Activated CD4-positive, alpha-beta memory T cell treated with anti-CD3 and anti-CD28 coated beads, Interleukin-2, amount 10 ng/mL, durations not matched to agents 7 days and 5 days (primary cell): ENCODE measurements at places on chromosomes 13 and 19.

GRCh38 chr13:72384879-72385278 is 342.6 kb downstream of the MZT1 start:
- no peak for DNase-seq

DNA sequence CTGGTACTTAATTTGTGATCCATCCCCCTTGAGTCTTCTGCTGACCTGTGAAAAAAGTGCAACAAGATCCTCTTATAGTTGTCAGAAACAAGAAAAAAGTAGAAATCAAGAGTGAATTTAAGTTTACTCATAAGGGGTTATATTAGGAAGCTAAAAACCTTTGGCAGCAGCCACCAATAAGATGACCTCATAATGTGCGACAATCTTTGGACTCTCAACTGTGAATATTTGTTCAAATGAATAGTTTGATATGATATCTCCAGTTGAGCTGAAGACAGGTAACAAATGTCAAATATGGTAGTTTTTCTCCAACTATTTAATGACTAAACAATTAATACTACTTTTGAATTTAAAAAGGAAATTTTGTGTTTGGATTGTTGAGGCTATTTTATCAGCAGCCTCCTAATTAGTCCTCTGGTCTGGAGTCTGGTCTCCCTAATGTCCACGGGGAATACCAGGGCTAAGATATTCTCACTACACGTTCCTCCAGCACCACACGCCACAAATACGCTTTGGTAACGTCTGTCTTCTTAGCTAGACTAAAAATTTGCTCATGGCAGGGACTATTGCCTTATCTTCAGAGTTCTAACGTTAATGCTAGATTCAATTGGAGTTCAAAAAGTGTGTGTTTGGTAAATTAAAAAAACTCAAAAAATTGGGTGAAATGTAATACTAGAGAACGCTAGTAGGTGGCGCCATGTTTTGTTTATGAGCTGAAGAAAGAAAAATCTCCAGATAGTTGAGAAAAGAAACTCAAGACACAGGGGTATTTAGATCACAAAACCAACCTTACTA is 51.0 kb upstream of the PDX1 start:
- DNase-seq: no peak

DNA sequence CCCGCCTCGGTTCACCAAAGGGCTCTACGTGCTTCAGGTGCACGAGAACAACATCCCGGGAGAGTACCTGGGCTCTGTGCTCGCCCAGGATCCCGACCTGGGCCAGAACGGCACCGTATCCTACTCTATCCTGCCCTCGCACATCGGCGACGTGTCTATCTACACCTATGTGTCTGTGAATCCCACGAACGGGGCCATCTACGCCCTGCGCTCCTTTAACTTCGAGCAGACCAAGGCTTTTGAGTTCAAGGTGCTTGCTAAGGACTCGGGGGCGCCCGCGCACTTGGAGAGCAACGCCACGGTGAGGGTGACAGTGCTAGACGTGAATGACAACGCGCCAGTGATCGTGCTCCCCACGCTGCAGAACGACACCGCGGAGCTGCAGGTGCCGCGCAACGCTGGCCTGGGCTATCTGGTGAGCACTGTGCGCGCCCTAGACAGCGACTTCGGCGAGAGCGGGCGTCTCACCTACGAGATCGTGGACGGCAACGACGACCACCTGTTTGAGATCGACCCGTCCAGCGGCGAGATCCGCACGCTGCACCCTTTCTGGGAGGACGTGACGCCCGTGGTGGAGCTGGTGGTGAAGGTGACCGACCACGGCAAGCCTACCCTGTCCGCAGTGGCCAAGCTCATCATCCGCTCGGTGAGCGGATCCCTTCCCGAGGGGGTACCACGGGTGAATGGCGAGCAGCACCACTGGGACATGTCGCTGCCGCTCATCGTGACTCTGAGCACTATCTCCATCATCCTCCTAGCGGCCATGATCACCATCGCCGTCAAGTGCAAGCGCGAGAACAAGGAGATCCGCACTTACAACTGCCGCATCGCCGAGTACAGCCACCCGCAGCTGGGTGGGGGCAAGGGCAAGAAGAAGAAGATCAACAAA is 2.6 kb downstream of the PCDH17 start:
- DNase-seq: no peak

- no peak for DNase-seq
Observed at GRCh38 chr13:34383728-34384127, 558.3 kb upstream of the NBEA start.

DNA sequence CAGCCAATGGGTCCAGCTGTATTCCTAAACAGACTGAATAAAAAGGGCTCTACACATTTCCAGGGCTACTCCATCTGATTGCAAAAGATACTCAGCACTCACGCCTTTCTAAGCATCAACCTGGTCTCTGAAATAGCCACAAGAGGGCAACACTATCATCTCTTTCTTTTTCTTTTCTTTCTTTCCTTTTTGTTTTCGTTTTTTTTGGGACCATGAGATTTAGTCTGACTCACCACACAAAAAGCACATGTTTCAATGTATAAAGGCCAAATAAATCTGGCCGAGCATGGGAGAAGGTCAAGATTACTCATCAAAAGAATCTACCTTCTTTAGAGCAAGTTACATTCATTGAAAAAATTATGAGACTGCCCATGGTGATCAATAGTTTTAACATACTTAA is 805.6 kb upstream of the ARGLU1 start:
- DNase-seq: no peak

DNA sequence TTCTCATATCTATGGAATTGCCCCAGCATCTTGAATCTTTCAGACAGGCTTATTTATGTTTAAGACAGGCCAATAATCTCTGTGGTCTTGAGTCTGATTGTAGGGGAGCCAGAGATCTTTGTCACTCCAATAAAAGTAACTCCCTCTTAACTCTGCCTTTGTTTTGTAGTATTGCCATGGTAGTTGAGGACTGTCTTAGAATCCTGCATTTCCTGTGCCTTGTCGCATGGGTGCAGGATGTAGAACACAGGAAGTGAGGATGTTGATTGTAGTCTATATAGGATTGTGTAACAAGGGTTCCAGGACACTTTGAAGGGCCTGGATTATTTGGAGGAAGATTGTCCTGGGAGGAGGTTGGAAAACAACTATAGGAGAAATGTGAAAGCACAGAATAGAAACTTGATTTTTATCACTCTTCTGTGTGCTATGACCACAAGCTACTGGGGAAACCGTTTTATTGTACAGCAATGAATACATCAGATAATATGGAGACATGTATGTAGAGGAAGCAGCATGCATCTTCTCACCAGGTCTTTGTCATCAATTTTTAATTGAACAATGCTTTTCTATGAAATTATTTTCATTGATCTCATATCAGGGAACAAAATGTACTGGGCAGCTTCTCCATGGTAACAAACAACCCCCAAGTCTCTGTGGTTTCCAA is 411.7 kb downstream of the FGF9 start:
- no peak for DNase-seq
